ENCODE measurements at places on chromosomes 12 and 14.

- no peak for DNase-seq
These were observed 13.2 kb upstream of the GALNT9 start for GRCh38 chr12:132342251-132343227.

DNA sequence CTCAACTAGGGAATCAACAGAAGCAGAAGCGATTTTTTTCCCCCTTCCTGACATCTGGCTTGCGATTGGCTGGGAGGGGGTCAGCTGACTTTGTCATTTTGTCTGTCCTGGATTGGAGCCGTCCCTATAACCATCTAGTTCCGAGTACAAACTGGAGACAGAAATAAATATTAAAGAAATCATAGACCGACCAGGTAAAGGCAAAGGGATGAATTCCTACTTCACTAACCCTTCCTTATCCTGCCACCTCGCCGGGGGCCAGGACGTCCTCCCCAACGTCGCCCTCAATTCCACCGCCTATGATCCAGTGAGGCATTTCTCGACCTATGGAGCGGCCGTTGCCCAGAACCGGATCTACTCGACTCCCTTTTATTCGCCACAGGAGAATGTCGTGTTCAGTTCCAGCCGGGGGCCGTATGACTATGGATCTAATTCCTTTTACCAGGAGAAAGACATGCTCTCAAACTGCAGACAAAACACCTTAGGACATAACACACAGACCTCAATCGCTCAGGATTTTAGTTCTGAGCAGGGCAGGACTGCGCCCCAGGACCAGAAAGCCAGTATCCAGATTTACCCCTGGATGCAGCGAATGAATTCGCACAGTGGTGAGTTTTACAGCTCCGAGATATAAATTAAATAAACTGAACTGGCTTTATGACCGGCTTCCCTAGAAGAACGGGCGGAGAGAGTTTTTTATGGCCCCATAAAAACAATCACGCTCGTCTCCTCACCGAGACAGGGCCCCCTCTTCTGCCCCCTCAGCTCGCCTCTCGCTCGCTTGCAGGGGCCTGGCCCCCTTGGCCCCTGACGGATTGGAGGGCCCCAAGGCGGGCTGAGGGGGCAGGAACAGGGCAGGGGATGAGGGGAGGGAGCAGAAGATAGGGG is at the start of gene HOXC6:
Gene HOXC6 (plus strand): TSS at position 127 of the 888 bp plus-strand sequence. CDS start 82 bp downstream, at position 209.
- no peak for DNase-seq

DNA sequence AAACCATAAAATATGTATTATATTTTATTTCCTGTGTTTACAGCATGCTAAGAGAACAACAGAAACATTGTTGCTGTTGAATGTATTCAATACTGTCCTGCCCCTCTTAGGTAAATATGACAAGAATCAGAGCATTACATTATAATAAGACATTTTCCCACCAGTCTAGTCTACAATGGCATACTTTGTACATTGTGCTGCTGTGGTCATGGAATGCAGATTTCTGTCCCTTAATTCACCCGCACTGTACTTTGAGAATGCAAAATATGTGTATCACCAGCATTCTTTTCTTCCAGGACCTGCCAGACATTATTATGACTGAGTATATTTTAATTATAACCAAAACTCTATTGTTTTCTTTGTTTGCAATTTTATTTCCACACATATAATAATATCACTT is 16.5 kb upstream of the OR10AD1 start:
- no peak for DNase-seq

- no peak for DNase-seq
These were observed 21.7 kb downstream of the GALNT16 start for GRCh38 chr14:69281450-69282169.

GRCh38 chr12:98635657-98636323 is 8.8 kb downstream of the IKBIP start:
- no peak for DNase-seq

DNA sequence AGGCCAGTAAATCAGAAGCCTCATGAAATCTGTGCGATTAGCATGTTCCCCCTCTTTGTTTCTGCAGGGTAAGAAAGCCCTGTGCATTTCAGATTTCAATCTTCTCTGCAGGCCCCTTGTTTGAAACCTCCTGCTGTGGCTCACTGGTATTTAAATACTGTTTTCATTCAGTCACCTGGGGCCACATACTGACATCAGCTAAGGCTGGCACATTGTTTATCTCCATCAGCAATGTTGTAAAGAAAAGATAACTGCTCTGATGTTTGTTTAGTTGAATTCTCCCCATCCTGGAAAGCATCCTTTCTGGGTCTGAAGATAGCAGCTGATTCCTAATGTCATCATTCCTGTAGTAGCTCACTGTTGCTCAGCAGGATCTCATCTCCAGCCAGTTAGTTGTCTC is 554.9 kb downstream of the NRXN3 start:
- no peak for DNase-seq

DNA sequence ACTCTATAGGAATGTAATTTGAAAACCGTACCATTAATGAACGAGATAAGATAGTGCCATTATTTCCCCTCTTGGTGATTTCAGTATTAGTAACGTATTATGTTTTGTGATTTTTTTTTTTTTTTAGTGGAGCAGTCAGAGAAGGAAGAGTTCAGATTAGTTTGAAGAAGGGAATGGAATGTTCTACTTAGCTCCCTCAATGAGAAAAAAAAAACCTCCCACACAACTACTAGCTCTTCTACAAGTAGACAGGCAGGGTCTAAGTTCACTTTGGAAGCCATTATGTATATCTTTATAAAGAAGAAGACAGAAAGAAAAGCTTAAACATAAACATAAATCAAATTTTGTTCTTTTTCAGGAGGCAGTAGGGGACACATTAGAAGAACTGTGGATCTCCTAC is 27.3 kb downstream of the PNMA1 start:
- DNase-seq = no peak

GRCh38 chr12:32407795-32408194 is 8.4 kb downstream of the FGD4 start:
- DNase-seq = no peak

DNA sequence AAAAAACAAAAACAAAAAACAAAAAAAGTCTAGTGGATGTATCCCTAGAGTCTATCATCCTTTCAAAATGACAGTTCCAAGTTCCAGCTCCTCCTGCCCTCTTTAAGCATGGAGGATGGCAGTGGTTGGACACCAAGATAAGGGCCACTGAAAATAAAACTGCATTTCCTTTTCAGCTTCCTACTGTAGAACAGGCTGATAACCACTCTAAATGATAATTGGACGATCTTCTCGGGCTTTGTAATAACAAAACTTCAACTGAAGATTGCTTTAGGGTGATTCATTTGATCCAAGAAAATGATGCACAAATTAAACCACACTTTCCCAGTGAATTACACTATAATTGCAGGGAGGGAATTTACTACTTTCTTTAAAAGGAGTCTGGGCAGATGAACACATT is 42.2 kb upstream of the CRACR2A start:
- DNase-seq = no peak

DNA sequence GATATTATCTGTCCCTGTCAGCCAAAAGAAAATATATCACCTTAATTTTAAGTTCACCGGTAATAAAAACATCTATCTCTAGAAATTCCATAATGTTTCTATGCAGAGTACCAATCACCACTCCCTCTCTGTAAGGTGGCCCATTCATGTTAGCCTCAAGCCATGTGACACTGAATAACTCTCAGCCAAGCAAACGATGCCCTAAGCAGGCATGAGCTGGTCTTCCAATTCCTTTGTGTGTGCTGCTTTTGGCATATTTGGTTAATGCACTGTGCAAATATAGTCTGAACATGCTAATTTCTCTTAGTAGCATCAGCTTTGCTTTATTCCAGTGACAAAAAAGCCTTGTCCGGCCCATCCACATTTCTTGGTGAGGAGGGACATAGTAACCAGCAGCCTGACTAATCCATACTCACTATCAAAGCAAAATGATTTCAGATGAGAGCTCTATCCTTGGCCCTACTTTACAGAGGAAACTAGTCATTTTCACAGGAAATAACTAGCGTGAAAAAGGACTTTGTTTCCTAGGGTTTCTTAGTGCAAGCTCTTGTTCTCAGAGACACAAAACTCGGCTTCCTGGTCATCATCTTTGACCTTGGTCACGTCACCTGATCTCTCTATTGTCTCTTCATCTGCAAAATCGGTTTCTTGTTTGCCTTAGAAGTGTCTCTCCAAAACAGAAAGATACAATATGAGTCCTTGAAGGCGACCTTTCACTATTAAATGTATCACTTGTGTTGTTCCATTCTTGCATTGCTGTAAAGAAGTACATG is 59.2 kb upstream of the RTRAF start:
- no peak for DNase-seq

DNA sequence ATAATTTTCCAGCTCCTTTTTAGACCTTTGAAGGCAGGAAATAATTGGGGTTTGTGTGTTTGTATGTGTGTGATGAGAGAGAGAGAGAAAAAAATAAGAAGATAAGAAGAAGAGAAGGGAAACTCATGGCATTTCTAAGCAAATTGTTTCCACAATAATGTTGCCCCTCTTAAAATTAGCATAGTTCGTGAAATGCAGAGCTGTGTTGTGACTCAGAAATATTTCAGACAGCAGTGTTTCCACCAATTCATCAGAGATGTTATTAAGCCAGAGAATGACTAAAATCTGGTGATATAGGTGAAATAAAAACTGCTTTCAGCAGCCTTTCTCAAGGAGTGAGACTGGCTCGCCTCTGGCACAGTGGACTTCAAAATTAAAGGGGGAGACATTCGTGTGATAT is 65.9 kb upstream of the ARHGAP5 start:
- DNase-seq = no peak

DNA sequence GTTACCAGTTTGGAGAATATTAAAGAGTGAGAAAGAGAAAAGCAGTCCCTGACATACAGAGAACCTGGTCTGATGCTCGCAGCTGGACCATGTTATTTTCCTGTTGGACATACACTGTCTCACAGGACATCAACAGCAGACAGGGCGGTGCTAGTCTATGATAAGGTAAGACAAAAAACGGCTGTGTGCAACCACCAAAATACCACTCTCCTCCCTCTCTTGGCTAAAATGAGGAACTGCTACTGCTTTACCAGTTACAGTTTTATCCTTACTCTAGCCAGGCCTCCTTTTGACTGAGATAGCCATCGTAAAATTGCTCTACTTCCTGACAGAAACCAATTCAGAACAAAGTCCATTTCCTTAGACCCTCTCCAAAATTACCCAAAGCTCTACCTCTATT is 47.0 kb upstream of the ERGIC2 start:
- DNase-seq = no peak

DNA sequence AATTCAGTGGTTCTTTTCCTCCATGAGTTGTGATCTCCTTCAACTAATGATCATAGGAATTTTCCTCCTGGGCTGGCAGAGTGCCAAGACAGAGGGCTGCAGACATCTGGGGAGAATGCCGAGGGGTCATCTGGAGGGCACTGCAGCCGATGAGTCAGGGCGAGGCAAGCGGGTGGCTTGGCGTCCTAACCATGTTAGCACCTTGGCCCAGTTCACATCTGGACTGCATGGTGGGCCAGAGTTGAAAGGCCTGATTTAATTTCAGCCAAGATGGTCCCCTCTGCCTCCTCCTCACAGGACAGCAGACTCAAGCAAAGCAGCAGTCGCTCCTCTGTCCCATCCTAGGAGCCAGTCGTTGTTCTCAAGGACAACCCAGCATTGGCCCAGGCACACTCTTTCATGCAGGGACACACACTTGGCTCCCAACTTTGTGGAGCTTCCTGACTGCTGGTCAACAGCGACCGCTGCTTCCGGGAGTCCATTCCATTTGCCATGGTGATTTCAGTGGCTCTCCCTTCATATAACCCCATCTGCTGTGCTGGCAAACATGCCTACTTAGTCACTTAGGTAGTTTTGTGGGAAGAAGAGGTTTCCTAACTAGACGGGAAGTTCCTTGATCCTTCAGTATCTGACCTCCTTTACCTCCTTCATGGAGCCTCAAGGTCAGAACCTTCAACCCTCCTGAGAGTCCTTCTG is 161.8 kb downstream of the TTC8 start:
- no peak for DNase-seq

- DNase-seq = no peak
These were observed 71.8 kb downstream of the BICD1 start for GRCh38 chr12:32178341-32179010.

DNA sequence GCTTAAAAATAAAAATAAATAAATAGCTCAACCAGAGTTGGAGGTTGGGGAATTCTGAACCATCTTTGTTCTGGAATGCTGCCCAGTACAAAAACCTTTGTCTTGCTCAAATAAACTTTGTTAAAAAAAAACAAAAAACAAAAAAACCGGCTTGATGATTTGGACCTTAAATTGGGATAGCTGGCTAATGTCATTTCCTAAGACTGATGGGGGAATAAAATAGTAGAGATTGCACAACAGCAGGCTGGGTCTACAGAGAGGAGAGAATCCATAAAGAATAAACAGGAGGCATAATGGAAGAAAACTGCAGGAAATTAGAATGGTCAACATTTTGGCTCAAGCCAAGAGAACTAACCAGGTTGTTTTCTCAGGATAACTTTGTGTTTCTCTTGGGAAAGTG is 370.9 kb downstream of the AEBP2 start:
- no peak for DNase-seq

- no peak for DNase-seq
These were observed 7.1 kb upstream of the WASHC4 start for GRCh38 chr12:105100207-105100985.

DNA sequence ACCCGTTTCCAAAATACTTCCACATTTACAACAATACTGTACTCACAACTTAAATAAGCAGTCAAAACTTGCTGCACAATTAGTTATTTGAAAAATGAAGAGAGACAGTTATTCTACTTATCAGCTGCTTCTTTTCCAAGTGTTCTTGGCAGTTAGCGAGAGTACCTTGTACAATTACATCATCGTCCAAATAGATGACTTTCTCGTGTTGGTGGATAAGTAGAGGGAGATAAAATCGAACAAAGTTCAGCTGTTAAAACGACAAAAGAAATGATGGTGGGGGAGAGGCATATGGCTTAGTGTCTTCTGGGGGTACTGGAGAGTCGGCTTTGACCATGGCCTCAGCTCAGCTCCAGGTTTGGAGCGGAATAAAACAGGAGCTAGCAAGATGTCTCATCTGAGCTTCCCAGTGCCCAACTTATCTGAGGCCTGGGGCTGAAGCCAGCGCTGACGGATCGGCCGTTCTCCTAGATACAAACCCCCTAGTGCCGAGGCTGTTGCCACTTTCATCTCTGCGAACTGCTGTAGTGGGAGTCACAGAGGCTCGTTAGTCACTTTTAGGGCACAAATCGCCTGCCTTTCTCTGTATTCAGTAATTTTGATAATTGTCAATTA is 31.7 kb downstream of the TDG start:
- DNase-seq = no peak

- no peak for DNase-seq
These were observed 57.2 kb upstream of the AEBP2 start for GRCh38 chr12:19382111-19382526.

- DNase-seq = no peak
These were observed 53.6 kb downstream of the ARF6 start for GRCh38 chr14:49946320-49947141.

- no peak for DNase-seq
These were observed 243.9 kb upstream of the ATXN7L3B start for GRCh38 chr12:74293689-74294131.

- DNase-seq = no peak
These were observed 51.2 kb downstream of the PITPNM2 start for GRCh38 chr12:123099560-123100192.

GRCh38 chr12:93802698-93803423 is 125.7 kb downstream of the CRADD start:
- no peak for DNase-seq

DNA sequence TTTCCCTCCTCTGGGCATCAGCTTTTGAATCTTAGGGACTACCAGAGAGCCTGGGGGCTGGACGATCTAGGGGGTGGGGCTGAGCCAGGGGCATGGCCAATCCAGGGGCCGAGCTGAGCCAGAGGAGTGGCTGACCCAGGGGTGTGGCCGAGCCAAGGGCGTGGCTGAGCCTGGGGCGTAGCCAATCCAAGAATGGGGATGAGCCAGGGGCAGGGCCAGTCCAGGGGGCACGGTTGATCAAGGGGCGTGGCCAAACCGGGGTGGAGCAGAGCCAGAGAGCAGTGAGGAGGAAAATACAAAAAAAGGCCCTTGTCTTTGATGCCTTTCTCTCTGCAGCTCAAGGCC is 219.3 kb upstream of the NOS1 start:
- DNase-seq = no peak
